ENCODE measurements at places on chromosomes 2 and 18.

DNA sequence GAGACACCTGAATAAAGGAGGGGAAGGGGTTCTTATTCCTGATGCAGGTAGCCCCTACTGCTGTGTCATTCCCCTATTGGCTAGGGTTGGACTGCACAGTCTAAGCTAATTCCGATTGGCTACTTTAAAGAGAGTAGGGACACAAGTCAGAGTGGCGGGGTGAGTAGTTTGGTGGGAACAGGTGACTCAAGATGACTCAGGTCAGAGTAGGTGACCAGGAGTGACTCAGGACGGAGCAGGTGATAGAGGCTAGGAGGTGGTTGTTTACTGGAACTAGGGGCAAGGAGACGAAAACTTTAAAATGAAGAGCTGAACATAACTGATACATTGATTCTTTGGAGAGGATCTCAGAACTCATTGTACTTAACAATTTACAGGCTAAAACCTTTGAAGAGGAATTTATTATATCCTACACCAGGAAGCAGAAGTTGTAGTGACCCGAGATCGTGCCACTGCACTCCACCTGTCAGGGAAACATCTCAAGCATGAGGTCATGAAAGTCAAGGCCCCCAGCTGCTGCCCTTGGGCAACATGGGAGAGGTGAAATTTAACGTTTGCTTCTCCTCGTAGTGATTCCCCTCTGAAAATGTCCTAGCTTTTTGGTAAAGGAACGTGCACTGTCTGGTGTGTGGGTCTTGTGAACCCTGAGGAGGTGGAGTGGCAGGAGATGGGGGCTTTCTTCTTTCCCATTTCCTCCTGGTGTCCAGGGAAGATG lies 4.5 kb upstream of the CYP27A1 start:
- DNase-seq = no peak

- no peak for DNase-seq
Observed at GRCh38 chr2:238563551-238563950, 136.8 kb downstream of the ASB1 start.

- no peak for DNase-seq
Observed at GRCh38 chr18:54228364-54228763, 3.9 kb upstream of the MBD2 start.

- no peak for DNase-seq
Observed at GRCh38 chr2:228059735-228060134, 121.8 kb downstream of the SPHKAP start.

DNA sequence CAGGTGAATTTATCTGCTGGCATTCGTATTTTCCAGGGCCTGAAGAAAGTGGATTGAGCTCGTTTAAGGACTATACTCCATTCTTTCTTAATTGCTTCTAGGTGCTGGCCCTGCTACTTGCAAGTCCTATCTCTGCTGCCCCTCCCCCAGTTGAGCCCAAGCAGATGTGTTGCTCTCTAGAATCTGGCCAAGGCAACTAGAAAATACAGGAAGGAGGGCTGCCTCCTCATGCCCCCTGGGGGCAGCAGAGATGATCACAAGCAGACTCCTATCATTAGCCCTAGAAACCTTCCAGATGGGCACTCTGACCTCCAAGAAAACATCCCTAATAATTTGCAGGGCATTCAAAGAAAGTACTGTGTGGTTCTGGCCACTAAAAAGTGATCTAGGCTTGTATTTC lies 72.5 kb upstream of the CYP26B1 start:
- DNase-seq = no peak

GRCh38 chr2:225820826-225821225 lies 421.3 kb downstream of the NYAP2 start:
- DNase-seq = no peak

DNA sequence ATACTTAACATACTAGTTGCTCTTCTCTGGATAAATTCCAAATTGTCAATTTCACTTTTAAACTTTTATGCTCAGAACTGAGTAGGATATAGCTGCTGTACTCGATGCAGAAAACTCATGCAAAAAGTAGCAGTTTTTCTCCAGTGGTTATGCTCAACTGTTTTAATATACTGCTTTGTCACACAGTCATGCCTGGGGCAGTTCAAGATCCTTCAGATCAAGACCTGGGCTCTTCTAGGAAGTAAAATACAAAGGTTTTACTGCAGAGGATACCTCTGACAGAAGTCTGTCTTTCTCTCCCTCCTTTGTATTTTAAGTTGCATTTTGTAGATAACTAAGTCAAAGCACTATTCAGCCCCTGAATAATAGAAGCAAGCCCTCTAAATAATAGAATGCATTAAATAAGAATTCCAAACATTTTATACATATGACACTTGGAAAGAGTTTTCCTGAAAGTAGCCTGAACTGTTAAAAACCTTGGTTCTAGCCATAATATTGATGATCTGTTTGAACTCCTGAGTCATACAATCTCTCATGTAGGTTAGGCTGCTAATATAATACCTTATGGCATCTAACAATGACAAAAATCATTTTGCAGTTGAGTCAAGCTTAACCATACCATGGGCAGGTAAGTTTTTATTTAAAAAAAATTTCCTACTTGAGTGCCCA lies 183.3 kb upstream of the TRIB2 start:
- no peak for DNase-seq

DNA sequence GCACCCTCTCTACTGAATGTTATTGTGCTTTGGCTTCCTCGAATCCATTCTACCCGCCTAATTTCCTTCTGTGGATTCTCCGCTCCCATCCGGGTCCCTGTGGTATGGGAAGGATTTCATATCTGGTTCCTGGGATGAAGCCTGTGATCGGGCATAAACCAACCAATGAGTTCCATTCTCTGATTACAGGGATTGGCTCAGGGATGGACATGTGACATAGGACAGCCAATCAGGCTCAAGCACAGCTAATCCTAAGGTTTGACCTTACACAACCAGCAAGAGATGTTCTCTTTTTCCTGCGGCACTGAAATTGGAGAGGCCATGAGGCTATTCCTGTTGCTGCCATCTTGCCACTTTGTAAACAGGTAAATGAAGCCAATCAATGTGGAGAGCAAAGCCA lies 168.1 kb upstream of the SMAD2 start:
- no peak for DNase-seq

DNA sequence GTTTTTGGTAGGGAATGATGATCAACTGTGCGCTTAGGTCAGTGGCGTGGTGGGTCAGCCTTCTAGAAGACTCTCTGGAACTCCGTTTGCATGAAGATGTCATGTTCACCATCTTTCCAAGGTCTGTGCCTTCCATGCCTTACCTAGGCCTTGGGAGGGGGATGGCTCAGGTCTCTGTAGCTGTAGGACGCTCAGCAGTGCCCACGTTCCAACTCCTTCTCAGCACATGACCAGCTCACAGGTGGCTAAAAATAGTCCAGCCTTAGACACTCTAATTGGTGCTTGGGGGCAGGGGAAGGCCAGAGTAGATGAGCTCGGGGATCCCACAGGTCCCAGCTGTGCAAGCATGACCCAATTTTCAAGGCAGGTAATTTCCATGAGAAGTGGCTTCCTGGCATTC lies 42.3 kb upstream of the TEX51 start:
- DNase-seq = no peak

- DNase-seq = no peak
Observed at GRCh38 chr18:67875060-67875459, 358.5 kb upstream of the DSEL start.

- DNase-seq = no peak
Observed at GRCh38 chr2:171964308-171964707, 35.4 kb upstream of the METAP1D start.

GRCh38 chr18:4203568-4204437 lies 251.3 kb downstream of the DLGAP1 start:
- DNase-seq = no peak

DNA sequence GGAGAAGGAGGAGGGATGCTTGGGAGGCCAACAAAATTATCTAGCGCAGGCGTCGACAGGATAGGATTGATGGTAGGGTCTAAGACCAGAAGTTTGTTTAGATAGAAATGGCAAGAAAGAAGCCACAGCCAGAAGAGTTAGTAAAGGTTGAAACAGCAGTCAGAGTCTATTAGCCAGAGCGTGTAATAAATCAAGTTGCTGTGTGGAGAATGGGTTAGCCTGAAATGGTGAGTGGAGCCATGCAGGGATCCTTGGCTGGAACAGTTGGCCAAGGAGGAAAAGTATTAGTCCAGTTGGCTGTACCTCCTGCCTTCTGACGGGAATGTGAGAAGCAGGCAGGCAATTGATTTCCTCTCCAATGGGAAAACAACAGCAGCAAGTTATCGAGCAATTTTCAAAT lies 190.7 kb upstream of the CCDC68 start:
- DNase-seq = no peak

DNA sequence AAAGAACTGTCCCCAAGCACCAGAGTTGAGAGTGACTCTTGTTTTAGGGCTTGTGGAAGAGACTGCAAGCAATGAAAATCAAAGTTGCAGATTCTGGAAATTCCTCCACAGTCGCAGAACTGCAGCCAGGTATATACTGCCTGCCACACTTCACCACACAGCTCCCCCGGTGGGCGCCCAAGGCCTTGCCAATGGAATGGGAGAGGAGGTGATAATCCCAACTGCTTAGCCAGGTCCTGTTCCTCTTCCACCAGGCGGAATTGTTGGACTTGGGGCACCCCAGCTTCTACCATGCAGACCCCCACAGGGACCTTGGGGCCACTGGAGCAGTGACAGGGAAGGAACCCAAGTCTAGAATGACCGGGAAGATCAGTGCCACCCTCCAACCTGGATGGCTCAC lies 4.8 kb upstream of the PDIA6 start:
- DNase-seq = no peak

GRCh38 chr2:16091576-16092282 lies 151.4 kb downstream of the MYCN start:
- no peak for DNase-seq

DNA sequence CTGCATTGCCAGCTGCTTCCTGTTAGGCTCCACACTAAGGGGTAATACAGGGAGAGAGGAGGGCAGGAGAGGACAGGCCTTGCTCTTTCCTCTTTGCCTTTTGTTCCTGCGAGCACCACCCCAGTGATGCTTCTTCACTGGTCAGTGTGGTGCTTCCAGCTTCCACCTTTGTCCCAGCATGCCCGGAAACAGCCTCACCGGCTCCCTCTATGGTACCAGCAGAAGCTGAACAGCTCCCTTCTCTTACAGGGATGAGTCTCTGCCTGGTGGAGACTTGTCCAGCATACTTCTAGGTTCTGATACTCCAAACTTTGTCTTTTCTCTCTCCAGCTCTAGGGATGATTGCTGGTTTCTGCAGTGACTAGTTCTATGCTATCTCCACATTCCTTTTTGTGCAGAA lies 413.3 kb downstream of the TSN start:
- no peak for DNase-seq

DNA sequence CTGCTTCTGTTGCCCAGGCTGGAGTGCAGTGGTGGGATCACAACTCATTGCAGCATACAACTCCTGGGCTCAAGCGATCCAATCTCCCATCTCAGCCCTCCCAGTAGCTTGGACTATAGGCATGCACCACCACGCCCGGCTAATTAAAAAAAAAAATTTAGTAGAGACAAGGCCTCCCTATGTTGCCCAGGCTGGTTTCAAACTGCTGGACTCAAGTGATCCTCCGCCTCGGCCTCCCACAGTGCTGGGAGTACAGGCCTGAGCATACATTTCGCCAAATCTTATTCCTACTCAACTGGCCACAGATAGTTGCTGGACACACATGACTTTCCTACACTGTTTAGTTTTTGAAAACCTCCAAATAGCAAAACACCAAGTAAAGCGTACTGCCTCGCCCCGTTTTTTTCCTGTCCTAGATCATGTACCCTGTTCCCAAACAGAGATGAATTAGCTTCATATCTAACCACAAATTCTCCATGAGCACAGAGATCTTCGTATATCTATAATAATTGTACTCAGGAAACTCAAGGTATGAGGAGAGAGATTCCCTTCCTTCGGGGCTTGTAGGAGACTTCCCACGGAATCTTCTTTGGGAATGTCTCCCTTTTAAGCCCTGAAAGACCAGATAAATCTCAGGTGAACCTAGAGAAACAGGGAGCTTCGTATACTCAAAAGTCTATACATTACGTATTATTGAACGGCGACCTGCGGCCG lies 598 bp upstream of the C2orf69 start:
- DNase-seq = no peak

- DNase-seq = peak; percentile 42
Observed at GRCh38 chr2:290090-290722, 2.3 kb upstream of the ALKAL2 start.

GRCh38 chr2:239921843-239922242 lies 103.3 kb downstream of the NDUFA10 start:
- no peak for DNase-seq

GRCh38 chr2:223923976-223924375 lies 21.2 kb downstream of the WDFY1 start:
- DNase-seq = no peak

GRCh38 chr18:44937960-44938719 lies 257.5 kb downstream of the SETBP1 start:
- DNase-seq = no peak

DNA sequence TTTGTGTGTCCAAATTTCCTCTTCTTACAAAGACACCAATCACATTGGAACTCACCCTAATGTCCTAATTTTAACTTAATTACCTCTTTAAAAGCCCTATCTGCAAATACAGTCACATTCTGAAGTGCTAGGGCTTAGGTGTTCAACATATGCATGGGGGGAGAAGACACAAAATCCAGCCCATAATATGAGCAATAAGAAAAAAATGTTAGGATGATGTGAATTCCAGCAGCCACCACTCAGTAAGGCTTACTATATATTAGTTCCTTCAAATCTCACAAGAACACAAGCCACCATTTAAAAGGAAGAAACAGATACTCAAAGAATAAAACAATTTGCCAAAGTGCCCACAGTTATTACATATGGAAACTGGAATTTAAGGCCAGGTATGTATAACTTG lies 285.7 kb downstream of the EPHA4 start:
- DNase-seq = no peak
